ENCODE measurements at places on chromosomes 2 and 18.

- no peak for DNase-seq
Observed at GRCh38 chr2:135335256-135335655, 195.8 kb downstream of the ZRANB3 start.

- no peak for DNase-seq
Observed at GRCh38 chr18:7512348-7512747, 54.8 kb upstream of the PTPRM start.

- DNase-seq, result no peak
Observed at GRCh38 chr18:54973046-54973445, 13.8 kb upstream of the CCDC68 start.

GRCh38 chr2:38743672-38744398, 7.3 kb downstream of the SRSF7 start:
- DNase-seq, result no peak

Data from neural crest cell (in vitro differentiated cells).